ENCODE measurements at places on chromosomes 1 and 21.

DNA sequence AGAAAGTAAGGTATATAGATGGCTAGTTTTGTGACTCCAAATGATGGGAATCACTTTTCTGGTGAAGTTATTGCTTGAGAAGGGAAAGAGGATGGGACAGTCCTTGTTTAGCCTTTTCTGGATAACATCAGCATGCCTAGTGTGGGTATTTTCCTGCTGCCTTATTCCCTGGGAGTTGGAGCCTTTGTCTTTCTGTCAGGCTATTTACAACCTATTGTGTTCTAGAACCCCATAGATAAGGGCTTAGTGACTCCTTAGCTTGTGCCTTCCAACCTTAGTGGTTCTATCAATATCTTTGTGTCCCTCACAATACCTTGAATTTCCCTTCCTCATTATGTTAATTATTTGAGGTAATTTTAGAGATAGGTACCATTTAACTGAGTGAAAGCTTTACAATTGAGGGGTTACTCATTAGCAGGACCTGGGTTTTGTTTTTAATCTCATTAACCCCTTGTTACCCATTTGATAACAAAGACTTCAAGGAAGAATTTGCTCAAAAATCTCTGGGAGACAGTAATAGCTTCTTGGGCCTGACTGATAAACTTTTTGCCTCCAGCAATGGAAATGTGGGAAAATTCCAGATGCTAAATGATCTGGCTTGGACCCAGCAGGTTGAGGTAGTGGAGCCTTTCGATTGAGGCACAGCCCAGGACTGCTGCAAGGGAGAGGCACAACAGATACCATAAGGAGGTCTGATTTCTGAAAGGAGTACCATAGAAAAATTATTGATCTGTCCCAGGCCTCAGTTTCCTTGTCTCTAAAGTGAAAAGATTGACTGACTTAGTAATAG, 49.0 kb downstream of the CACHD1 start:
- no peak for DNase-seq

DNA sequence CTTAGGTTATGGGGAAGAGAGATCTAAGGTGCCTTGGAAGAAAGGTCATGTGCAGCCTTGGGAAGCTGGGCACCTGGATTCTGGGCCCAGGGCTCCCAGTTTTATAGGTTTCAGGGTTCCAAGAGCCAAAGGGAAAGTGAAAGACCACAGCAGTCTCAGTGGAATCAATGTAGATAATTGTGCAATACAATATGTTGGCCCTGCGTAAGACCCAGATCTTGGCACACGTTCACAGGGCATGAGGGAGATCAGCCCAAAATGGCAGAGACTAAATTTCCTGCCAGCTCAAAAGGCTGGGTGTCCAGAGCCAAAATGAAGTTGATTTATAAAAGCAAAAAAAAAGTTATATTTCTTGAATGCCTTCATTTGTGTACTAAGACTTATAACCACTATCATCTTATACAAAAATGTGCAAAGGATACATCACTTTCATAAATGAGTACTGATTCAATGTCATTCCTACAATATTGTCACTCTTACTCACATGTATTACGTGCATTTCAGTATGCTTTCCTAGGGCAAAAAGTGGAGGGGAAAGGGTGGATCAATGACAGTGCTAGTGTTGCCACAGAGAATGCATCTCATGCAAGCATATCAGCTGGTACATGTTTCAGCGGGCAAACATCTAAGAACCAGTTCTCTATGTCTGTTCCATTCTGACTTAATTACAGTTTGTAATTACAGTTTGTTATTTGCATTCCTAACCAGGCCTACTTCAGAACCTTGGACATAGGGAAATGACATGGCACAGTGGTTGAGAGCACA, 22.5 kb upstream of the NPL start:
- no peak for DNase-seq

- DNase-seq = peak; percentile 53
Observed at GRCh38 chr1:243924188-243924587, 74.1 kb upstream of the AKT3 start.

GRCh38 chr21:33847588-33848248, 67.9 kb downstream of the ATP5PO start:
- no peak for DNase-seq

- DNase-seq = no peak
Observed at GRCh38 chr1:155471891-155472290, 90.7 kb downstream of the ASH1L start.
